NCI-H1436 (cell line): ENCODE measurements at places on chromosomes 7 and 10.

DNA sequence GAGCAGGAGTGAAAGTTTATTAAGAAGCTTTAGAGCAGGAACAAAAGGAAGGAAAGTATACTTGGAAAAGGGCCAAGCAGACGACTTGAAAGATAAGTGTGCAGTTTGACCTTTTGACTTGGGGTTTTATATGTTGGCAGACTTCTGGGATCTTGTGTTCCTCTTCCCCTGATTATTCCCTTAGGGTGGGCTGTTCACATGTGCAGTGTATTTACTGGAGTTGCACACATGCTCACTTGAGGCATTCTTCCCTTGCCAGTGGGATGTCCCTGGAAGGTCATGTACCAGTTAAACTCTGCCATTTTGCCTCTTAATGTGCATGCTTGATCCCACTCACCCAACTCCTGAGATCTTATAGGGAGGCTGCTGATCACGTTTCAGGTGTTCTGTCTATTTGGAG lies 23.4 kb upstream of the ARHGAP12 start:
- DNase-seq = no peak

DNA sequence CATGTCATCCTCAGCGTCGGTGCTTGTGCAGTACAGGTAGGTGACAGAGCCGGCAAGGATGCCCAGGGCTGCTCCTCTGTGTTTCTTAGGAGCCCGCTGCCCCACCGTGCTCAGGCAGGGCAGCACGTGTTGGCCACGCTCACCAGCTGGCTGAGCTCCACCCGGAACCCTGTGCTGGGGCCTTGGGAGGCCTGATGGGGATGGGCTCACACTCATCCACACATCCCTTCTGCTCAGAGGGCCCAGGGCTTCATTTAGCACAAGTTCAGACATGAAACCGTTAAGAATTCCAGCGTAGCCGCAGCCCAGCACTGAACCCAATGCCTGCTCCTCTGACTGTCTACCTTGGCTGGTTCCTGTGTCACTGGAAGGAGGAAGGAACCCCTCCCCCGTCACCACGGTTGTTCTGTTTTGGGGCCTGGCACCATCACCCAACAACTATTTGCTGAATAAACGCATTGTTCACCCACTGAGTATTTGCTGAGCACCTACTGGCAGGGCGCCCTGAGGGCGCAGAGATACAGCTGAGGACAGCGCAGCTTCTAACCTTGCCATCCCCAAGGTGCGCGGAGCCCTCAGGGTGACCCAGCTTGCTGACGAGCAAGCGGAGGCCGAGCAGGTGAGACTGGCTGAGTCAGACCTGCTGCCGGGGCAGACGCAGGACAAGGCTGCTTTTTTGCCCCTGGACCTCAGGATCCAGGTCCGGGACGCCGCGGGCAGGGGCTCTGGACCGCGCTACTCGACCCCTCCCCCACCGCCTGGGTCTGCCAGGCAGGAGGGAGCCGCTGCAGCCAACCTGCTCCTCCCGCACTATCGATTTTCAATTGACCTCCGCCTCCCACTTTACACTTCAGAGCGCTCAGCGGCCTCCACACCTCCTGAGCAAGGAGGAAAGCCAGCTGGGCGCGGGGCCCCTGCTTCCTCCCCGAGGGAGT lies 50.6 kb upstream of the RET start:
- no peak for DNase-seq

- no peak for DNase-seq
Observed at GRCh38 chr7:36794689-36795088, 70.4 kb upstream of the AOAH start.

DNA sequence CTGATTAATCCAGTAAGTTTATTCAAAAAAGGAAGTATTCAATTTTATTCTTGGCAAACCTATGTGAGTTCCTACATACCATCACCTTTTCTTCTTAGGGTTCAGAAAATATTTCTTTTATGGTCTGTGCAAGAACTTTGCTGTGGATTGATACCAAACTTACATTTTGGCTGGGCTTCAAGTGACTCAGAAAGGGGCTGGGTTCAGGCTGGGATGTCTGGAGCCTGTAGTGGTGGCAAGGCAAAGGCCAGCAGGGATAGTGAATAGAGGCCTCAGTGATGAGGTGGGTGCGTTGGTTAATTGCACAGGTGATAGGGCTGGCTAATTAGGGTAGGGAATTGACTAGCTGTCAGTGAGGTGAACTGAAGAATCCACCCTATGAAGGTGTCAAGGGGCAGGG lies 40.2 kb upstream of the ATXN7L1 start:
- no peak for DNase-seq

DNA sequence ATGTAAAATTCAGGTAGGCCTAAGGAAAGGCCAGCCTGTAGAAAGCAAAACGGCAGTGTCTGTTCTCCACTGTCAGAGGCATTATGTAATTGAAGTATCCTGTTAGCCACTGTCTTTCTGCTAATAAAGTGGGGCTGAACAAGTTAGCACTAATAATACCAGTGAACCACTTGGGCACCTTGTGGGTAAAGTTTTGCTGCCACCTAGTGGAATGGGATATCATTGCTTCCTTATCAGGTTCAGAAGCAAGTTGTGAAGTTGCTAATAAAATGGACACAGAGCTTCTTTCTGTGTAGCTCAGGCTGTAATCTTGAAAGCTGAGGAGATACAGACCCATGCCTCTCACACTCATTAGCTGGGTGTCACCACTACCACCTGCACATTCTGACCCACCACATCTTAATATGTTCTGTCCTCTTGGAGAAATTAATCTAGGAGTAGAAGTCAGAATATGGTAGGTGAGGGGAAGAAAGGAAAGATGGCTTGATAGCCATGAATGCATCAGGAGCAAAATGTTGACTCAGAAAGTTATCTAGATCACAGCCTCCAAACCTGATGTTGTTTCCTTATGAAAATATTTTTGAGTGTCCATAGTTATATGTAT lies 175.1 kb downstream of the SEPTIN7 start:
- DNase-seq = peak; percentile 83

GRCh38 chr7:134691546-134692343 lies 45.1 kb downstream of the BPGM start:
- no peak for DNase-seq

DNA sequence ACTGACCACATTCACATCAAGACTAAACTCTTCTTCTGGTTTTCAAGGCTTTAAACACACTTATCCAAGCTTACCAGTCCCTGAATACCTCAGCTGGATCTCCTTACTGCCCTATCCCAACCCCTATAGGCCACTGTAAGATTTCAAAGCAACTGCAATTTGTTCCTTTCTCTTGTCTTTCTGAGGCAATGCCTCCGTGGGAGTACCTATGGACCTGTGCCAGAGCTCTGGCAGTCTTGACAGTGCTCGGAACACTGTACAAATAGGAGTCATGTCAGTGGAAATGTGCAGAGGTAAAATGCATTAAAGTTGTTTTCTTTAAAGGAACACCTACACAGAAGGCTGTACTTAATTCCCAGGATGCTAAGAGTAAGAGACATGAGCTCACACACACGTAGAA lies 124.7 kb downstream of the CNOT4 start:
- DNase-seq = no peak

- no peak for DNase-seq
Observed at GRCh38 chr10:57964351-57964750, 303.3 kb downstream of the IPMK start.

GRCh38 chr7:71657386-71657785 lies 525.4 kb downstream of the GALNT17 start:
- no peak for DNase-seq

DNA sequence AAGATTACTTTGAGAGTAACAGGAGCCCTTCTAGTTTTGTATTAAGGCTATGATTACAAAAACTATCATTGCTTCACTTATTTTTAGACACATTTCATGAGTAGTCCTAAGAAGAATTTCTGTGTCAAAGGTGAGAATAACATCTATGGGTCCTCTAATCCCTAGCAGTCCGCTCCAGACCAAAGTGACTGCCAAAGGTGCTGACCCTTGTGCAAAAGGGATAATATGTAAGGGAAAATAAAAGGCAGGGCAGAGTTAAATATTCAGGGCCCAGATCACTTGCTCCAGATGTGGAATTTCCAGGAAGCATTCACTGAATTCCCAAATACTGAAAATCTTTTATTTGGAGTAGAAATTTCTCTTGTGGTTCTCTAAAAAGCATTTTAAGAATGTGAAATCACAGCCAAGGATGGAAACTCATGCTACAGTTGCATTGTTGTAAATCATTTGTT lies 29.3 kb downstream of the RHOBTB1 start:
- DNase-seq = no peak

DNA sequence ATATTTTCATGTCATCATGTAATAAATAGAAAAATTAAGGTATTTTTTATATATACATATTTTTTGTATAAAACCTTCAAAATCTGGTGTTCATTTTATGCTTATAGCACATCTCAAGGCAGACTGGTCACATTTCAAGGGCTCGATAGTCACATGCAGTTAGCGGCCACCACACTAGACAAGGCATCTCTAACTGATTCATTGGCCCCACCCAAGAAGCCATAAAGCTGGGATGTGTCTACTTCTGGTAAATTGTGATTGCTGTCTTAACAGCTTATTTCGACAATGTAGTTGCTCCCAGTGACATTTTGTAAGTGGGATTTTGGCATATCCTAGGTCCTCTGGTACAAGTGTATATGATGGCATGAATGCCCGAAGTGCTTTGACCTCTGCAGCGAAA lies 168.7 kb downstream of the FRMD4A start:
- DNase-seq = no peak
